Activated CD8-positive, alpha-beta T cell treated with anti-CD3 and anti-CD28 coated beads, Interleukin-2, amount 10 ng/mL, durations not matched to agents 7 days and 5 days (primary cell): ENCODE measurements at places on chromosomes 16 and 17. TPM values are rescaled to one million over a fixed set of nuclear protein-coding genes. Genes with fewer than 3 reads are reported as not detected.

The CCL8 gene
- not detected for total RNA-seq

The KRTAP4-1 gene
- total RNA-seq: not detected

The VAT1L gene
- total RNA-seq: not detected

The GPRC5C gene
- 0.32 TPM for total RNA-seq

The CA7 gene
- not detected for total RNA-seq

The KRT9 gene
- total RNA-seq: not detected

The VTN gene
- not detected for total RNA-seq

The NPIPA8 gene
- 0.23 TPM for total RNA-seq

The TMEM204 gene
- total RNA-seq: 35.6 TPM

The CEP112 gene
- 2.7 TPM for total RNA-seq

The CDK3 gene
- total RNA-seq: 7.3 TPM

The SLFN13 gene
- total RNA-seq: 56.3 TPM
